ENCODE measurements at places on chromosomes 2 and 18.

DNA sequence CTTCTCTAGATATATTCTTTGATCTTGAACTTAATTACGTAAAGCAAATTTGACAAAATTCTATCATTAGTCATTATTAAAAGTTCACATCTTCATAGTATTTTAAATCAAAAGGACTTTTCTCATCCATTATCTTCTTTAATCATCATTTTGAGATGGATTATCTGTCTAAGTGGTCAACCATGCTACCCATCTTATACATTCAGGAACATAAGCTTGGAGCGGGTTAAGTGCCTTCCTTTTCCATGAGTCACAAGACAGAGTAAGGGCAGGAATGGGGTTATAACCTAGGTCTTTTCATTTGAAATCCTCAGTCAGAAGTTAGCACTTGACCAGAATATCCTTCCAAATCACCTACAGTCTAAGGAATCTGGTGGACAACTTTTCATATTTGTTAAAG, 297.1 kb downstream of the TCF4 start:
- no peak for DNase-seq

GRCh38 chr18:23336101-23336500, 117.0 kb upstream of the RIOK3 start:
- DNase-seq: no peak

DNA sequence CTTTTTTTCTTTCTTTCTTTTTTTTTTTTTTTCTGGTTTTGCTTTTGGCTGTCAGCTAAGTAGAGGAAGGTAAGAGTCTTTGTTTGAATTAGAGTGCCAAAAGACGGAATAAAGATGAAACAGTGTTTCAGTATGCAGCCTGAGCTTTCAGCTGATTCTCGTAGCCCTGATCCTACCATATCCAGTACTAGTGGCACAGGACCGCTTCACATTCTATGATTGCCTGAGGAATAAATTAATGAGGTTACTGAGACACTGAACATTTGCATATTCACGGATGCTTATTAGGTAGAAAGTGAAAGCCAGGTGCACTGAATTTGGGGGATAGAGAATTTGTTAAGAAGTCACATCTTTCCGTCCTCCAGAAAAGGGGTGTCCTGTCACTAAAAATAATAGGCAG, 421.5 kb upstream of the POU3F3 start:
- no peak for DNase-seq

- no peak for DNase-seq
Measured at GRCh38 chr2:62283147-62283546, 87.2 kb downstream of the B3GNT2 start.

- no peak for DNase-seq
Measured at GRCh38 chr2:217538719-217539118, 464.1 kb downstream of the TNS1 start.

DNA sequence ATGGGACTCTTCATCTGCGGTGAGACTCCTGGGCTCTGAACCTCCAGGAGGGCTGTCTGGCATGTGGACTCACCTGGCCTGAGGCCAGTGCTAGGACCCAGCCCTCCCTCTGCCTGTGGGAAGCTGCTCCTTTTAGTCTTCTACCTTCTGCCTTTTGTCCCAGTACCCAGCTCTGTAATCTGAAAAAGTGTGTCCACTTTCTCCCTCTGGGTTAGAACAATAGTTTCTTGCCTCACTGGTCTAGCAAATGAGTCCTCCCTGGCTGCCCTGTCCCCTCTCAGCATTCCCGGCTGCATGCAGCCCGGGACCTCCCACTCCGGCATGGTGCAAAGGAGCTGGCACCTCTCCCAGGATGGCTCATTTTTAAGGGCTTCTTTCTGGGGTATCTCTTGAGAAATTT, 25.9 kb downstream of the GKN2 start:
- DNase-seq: no peak

- DNase-seq: no peak
Measured at GRCh38 chr2:124088616-124089015, 63.5 kb downstream of the CNTNAP5 start.

GRCh38 chr2:165563468-165564225, 94.1 kb downstream of the CSRNP3 start:
- DNase-seq: no peak

DNA sequence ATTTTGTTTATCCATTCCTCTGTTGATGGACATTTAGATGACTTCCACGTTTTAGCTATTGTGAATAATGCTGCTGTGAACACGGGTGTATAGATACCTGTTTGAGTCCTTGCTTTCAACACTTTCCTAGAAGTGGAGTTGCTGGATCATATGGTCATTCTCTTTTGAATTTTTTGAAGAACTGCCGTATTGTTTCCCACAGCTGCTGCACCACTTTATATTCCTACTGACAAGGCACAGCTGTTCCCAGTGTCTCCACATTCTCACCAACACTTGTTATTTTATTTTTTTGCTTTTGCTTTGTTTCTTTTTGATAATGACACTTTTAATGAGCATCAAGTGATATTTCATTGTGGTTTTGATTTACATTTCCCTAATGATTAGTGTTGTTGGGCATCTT, 41.4 kb upstream of the KCNJ13 start:
- no peak for DNase-seq

GRCh38 chr2:43879261-43879660, 40.5 kb downstream of the ABCG8 start:
- no peak for DNase-seq

- DNase-seq: no peak
Measured at GRCh38 chr2:159211447-159212396, 74.8 kb downstream of the WDSUB1 start.

- DNase-seq: no peak
Measured at GRCh38 chr2:46793423-46794416, 121.9 kb downstream of the MCFD2 start.

DNA sequence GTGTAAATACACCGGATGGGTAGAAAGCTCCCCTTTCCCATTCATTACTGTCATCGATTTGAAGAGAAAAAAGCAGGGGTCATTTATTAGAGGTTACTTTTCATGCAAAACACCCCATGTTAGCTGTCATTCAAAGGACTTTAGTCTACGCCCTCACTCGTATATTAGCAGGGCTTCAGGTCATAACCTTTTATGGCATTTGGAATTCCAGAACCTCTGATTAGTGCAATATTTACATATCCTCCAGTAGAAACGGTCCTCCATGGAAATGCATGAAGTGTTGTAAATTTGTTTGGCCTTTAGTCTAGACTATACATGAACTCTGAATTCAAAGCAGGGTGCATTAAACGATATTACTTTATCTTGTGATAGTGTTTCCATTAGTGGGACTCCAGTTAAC, 180.5 kb downstream of the ZNF516 start:
- DNase-seq: no peak

DNA sequence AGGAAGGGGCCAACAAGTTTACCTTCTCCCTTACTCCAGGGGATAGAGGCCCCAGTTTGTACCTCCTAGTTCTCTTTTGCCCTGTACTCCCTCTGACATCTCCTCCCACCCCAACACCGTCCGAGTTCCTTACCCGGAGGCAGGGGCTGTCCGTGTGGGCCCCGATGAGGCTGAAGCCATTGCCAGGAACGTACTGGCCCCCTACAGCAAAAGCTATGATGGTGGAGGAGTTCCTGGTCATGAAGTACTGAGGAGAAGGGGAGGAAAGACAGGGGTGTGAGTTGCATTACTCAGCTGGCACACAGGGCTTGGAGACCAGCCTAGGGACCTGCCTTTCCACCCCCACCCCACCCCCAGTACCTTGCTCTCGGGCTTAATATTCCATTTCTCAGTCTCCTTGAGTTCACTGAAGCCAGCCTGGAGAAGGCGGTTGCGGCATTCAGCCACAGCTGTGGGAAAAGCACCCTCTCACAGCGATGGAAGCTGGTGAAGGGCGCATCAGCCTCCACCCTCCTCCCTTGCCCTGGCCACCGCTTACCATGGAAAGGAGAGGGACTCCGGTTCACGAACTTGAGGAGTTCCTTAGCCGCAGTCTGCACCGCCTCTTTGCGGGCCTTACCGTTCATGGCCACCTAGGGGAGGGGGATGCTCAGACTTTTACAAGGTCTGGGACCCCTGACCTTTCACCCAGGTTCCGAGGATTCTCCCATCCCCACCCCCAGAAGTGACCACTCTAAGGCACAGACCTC, 1.0 kb downstream of the DNPEP start:
- DNase-seq: no peak

GRCh38 chr2:7566382-7566881, 649.2 kb downstream of the RNF144A start:
- DNase-seq: no peak

GRCh38 chr2:220259662-220260061, 632.2 kb downstream of the SLC4A3 start:
- no peak for DNase-seq

DNA sequence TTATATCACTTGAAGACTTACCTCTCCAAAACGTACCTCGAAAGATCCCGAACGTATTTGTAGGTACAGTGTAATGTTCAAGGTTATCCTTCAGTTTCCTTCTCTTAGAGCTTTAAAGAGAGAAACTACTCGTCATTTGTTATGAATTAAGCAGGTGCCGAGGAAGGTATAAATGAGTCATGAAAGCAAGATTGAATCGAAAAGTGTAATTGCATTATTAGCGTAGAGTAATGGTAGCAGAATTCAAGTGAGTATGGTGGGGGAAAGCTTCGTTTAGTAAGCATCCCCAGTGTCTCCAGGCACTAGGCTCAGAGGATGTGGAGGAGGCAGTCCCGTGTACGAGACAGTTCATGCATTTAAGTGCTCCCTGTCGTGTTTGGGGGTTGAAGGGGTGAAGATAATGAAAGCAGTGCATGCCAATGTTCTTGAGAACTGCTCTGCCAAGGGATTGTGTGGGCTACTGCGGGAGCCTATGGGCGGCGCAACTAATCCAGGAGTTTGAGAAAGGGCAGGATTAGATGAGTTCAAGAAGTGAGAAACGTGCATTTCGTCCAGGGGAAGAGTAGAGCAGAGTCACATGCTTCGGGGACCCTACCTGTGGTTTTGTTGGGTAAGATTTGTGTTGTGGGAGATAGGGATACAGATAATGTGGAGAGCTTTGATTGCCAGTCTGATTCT, 858 bp downstream of the POLR1B start:
- DNase-seq: no peak

DNA sequence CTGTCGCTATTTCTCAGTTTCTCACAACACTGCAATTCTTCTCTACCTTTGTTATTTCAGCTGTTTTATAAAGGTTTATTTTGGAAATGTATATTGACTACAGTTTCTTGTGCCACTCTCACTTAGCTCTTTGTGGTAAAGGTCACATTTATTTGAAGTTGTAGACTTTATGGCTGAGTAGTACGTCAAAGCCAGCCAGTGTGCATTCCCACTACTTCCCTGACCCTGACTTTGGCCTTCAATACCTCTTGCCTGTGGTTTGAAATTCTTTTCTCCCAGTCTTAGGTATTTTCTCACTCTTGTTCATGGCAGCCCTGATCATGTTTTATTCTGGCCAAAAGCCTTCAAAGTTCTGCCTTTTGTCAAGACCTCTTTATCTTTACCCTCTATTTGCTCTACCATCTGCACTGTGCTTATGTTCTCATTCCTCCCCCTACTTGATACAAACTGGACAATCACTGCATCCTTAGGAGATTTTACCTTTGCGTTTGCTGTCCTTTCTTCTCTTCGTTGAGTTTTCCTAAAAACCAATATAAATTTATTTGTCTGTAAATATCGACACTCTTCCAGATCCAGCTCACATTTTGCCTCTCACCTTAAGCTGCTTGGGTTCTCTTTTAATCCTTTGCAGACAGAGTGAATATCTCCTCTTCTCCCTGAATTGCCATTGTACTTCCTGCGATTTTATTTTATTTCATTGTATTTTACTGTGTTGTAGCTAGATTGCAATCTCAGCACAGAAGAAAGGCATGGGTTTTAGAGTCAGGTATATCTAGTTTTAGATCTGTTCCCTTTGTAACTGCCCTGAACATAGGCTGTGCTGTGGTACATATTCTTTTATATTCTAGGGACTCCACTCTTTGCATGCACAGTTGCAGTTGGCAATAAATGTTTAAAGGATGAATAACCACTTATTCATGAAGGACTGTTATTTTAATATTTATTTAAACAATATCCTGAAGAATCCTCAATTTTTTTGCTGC, 31.2 kb downstream of the GULP1 start:
- DNase-seq: no peak
